ENCODE measurements at places on chromosomes 16 and 17. TPM values are rescaled to one million over a fixed set of nuclear protein-coding genes. Genes with fewer than 3 reads are reported as not detected.

The TPSD1 gene
- total RNA-seq, result not detected

The OTOP3 gene
- not detected for total RNA-seq

The DLX3 gene
- 5.2 TPM for total RNA-seq

The NOG gene
- 13.7 TPM for total RNA-seq

The CMTM2 gene
- total RNA-seq, result 0.51 TPM

The ACSM2A gene
- total RNA-seq, result not detected

The AIPL1 gene
- total RNA-seq, result not detected

The SOST gene
- 0.23 TPM for total RNA-seq

- no peak for DNase-seq
Measured at GRCh38 chr17:6995500-6996255, at the start of gene ALOX12. TSS of gene ALOX12 (plus strand) at chr17:6996049. CDS start at chr17:6996118, 69 bp downstream.

- DNase-seq, result no peak
Measured at GRCh38 chr17:50323060-50323459, 22.9 kb upstream of the XYLT2 start.

GRCh38 chr17:55229276-55229675 lies 35.5 kb upstream of the HLF start:
- no peak for DNase-seq

DNA sequence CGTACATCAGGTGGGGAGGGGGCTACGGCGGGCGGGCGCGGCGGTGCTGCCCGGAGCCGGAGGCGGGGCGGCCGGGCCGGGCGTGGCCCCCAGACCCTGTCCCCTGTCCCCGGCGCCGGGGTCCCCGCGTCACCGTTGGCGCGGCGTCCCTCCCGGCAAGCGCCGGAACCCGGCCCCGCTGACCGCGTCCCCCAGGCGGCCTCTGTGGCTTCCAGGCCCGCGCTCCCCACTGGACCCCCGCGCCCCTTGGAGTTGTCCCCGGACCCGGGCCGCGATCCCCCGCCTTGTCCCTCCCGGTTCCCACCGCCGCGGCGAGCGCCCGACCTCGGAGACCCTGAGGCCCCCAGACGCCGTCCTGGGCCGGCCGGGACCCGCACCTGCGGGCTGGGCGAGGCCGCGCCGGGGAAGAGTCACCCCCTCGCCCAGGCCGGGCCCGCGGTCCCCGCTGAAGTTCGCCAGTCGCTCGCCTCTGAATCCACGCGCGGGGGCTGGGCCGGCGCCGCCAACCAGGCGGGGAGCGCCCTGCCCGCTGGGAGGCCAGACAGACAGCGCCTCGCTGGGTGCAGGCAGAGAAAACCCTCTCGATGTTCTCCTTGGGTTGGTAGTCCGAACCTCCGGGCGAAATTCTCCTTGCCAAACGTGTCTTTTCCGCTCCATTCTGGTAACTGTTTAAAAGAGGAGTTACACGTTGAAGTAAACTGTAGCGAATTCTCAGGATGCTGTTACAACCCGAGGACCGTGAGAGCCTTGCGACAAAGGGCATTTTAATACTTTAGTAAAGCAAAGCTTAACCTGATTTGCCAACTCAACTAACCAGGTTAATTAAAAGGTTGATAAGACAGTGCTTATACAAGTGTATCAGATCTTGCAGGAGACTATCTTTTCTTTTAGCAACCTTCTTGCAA lies 761 bp downstream of the GAN start:
- DNase-seq, result peak; percentile 31

GRCh38 chr16:46973996-46974324 lies 486 bp upstream of the DNAJA2 start:
- no peak for DNase-seq

GRCh38 chr16:4968879-4969483 lies 10.9 kb downstream of the SEC14L5 start:
- DNase-seq, result no peak

GRCh38 chr16:35794896-35795295 lies 2335.5 kb downstream of the TP53TG3F start:
- no peak for DNase-seq

DNA sequence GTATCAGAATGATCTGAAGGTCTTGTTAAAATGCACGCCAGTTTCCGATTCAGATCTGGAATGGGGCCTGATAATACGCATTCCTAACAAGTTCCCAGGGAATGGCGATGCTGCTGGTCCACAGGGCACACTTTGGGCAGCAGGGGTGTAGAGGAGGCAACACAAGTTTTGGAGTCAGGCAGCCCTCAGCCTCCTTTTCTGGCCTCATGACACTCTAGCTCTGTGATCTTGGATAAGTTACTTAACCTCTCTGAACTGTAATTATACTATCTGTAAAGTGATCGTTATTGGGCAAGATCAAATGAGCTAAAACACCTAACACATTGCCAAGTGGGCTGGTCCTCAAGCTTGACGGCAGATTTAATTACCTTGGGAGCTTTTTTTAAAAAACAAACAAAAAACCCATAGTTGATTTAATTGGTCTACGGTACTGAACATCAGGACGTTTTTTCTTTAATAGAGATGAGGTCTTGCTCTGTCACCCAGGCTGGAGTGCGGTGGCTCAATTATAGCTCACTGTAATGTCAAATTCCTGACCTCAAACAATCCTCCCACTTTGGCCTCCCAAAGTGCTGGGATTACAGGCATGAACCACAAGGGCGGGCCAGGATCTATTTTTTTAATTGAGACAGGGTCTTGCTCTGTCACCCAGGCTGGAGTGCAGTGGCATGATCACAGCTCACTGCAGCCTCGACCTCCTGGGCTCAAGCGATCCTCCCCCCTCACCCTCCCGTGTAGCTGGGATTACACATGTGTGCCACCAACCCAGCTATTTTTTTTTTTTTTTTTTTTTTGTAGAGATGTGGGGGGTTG lies 10.0 kb upstream of the MRPS23 start:
- no peak for DNase-seq

- DNase-seq, result no peak
Measured at GRCh38 chr16:86213437-86214205, 296.7 kb upstream of the FOXF1 start.

DNA sequence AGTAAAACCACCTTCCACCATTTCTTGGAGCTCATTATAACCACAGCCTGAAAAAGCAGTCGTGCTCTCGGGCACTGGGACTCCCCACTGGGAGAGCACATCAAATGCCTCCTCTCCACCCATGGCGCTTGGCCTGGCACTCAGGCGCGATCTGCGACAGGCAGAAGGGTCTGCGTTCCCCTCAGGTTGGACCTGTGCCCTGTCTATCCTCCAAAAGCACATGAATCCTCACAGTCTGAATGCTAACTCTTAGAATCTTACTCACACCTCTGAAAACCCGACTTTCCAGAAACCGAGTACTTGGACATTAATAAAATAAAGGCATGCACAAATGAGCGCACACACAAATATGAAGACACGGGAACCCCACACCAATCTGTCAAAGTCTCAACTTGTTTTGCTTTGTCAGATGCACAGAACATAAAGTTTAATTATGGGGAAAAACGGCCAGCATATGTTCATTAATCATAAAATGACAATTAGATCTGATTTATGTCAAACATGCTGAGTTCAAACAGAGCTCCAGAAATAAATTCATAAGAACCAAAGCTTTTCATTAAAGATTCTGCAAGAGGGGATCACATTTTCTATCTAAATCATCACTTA lies 20.5 kb upstream of the FAAP100 start:
- DNase-seq, result peak; percentile 52

- DNase-seq, result peak; percentile 71
Measured at GRCh38 chr17:81253358-81254131, 14.4 kb downstream of the NDUFAF8 start.

DNA sequence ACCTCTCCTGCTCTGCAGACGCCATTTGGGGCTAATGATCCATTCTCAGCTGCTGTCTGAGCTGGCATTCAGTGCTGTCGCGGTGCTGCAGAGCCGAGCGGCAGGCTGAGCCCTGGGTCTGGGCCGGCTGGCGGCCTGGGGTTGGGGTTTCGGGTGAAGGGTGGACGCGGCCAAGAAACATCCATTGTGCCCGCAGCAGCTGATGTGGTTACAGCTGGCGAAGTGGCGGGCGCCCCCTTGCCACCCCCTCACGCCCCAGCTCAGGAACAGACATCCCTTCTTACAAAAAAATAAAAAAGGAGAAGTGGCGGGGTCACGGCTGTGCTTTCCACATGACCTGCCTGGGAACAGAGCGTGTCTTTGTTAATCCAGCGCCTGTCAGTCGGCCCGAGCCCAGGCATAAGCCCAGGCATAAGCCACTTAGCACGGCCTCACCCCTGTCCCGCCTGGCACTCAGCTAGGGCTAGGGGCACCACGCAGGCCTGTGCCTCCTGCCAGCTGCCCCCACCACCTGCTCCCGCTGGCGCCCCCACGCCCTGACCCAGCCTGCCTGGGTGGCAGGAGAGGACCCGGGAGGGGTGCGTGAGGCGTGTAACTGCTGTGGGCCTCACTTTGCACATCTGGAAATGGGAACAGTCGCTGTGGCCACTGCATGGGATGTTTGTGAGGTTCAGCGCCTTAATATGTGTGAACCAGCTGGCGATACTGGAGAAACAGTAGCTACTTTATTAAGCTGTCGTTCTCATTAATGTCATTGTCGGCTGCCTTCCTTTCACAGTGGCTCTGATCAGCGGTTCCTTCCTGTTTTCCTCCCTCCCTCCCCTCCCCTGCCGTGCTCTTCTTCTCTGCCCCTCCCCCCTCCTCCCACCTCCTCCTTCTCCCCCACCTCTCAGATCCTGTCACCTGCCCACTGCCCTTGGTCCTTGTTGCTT lies 197.7 kb upstream of the CIBAR2 start:
- no peak for DNase-seq

DNA sequence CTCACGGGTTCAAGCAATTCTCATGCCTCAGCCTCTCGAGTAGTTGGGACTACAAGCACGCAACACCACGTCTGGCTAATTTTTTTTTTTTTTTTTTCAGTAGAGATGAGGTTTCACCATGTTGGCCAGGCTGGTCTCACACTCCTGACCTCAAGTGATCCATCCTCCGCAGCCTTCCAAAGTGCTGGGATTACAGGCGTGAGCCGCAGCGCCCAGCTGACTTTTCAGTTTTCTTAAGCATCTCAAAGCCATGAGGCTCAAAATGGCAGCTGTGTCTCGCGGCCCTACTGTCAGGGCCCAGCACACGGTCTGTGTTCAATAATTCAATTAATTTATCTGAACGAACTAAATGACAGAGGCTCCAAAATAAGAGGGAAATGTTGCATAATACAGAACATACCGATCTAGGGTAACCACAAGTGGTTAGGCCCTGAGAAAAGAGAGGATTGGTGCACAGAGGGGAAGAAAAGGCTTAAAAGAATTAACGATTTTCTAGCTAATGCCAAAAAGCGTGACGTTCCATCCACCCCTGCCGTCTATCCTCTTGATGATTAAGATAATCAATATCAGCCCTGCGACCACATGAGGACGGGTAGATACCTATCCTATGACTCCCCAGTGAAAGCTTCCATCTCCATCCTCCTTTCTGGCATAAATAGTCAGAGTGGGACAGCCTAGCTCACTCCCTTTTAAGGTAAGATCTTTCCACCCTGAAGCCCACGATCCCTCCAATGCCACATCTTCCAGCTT lies 136.9 kb downstream of the SLC39A11 start:
- DNase-seq, result no peak

DNA sequence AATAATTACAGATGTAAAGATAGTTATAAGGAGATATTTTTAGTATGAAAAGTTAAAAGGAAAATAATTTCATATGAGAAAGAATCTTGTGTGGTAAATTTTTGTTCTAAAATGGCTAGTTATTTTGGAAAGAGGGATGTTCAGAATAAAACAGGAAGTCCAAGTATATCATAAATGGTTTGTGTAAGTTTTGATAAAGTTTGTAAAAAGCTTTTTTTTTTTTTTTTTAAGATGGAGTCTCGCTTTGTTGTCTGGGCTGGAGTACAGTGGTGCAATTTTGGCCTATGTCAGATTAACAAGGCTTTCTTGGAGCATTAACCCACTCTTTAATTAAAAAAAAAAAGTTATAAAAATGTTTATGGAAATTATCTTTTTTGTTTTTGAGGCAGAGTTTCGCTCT lies 8.2 kb upstream of the CDK10 start:
- no peak for DNase-seq

- DNase-seq, result no peak
Measured at GRCh38 chr16:87844120-87844733, 25.1 kb downstream of the SLC7A5 start.

DNA sequence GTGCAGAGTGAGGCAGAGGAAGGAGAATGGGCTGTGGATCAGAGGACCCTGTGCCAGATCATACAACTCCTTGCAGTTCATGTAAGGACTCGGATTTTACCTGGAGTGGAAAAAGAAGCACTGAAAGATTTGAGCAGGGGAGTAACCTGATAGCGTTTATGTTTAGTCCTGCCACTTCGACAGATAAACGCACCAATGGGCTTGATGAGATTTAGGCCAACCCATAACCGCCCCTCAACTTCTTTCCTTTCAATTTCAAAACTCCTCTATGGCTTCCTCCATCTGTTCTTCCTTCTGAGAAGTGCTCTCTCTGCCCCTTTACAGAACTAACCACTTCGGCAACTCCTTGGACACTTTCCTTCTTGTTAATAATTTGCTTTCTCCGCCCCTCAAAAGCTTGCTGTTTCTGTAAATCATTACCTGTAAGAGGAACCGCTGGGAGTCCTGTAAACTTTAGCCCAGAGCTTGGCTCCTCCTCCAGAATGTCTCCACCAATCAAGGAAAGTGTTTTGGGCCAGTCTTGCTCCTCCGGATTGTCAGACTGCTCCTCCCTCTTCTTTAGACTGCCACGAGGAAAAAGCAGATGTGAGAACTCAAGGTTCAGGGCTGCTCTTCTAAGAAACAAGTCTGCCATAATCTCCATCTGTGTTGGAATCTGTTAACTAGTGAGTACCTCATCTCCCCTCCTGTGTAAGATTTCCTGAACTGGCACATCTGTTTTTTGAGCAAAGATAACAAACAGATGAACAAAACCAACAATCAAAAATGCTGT lies at the start of gene ACSM3:
Gene ACSM3, plus strand, starts transcription at position 554 of the 772 bp plus-strand sequence. CDS start 6,021 bp downstream, outside the sequence.
- DNase-seq, result peak; percentile 41

GRCh38 chr16:58299757-58300349 lies 5.0 kb upstream of the PRSS54 start:
- no peak for DNase-seq

GRCh38 chr17:81518113-81518784 lies 5.7 kb upstream of the ACTG1 start:
- DNase-seq, result no peak

DNA sequence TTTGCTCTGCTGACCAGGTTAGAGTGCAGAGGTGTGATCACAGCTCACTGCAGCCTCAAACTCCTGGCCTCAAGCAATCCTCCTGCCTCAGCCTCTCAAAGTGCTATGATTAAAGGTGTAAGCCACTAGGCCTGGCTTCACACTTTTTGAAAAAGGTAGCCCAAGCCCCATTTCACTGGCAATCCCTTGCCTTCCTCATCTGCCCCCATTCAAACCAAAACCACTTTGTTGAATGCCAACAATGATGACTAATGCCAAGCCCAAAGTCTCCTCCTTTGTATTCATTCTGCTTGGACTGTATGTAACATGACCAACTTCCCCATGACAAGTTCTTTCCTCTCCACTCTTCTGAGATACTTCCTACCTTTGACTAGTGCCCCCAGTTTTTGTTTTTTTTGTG lies 33.1 kb downstream of the N4BP1 start:
- DNase-seq, result no peak

DNA sequence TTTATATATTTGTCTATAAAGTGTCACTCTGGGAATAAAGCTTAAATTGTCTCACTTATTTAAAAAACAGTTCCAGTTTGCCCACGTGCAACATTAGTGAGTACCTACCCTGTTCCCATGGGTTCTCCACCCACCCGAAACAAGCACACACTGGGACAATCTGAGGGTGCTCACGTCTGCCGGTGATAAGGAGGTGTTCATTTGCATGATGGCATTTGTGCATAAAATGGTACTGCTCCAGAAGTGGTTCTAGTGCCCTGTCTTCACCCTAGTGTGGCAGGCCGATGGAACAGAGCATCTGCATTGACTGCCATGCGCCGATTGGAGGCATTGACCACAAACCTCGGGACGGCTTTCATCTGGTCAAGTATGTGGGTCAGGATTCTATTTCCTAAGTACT lies 35.6 kb upstream of the ENDOV start:
- DNase-seq, result no peak
